ENCODE measurements at places on chromosomes 3 and 15. TPM values are rescaled to one million over a fixed set of nuclear protein-coding genes. Genes with fewer than 3 reads are reported as not detected.

GRCh38 chr3:123971406-123971805, 10.4 kb upstream of the CCDC14 start:
- no peak for DNase-seq

Gene DHFR2
- 5.3 TPM for total RNA-seq

DNA sequence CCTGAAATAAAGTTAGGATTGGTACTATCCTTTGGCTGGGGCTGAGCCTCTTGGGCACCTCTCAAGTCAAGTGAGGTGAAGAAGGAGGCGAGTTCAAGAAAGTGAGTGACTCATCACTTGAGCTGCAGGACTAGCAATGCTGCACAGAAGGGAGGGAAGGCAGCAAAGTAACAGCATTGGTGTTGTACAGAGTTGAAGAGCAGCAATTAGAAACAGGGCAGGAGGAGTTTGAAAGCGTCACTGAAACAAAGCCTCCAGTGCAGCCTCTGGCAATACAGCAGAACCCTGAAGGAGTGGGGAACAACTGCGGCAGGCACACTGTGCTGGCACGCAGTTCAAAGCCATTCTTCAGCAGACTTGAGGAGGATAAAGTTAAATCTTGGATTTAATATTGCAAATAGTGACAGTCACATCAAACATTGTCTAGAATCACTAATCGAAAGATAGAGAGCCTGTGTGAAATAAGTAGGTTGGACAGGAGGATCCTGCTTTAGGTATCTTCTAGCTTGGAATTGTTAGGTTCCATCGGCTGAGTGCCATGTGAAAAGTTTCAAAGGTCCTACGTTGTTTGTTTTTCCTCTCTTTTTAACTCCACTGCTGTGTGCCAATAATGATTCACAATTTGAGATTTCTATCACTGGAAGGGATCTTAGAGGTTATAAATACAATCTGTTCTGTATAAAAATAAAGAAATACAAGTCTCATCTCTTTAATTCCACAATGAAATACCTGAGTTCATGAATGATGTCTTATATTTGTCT, 479.8 kb downstream of the NAALADL2 start:
- no peak for DNase-seq

- peak; percentile 10 for DNase-seq
Observed at GRCh38 chr3:99637368-99638111, 854 bp upstream of the COL8A1 start.

DNA sequence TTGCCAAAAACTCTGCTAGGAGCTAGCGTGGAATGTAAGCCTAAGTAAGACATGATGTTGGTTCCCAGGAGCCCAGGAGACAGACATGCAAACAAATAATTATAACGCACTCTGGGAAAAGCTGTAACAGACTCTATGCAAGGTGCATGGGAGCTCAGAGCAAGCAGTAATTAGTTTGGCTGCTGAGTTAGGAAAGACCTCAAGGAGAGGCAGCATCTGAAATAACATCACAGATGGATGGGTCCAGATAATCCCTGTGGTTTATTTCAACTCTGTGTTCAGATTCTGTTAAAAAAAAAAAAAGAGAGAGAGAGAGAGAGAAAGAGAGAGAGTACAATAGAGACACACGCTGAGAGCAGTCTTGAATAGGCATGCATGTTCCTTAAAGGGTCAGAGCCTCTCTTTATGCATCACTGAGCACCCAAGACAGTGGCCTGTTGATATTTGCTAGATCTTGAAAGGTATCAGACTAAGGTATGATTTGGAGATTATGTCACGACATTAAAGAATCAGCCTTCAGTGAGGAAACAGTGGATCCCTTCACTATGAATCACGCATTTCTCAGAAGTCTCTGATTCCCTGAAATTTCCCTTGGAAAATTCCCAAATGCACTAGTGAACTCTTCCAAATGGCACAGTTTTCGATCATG, 124.4 kb upstream of the LIPC start:
- DNase-seq = no peak

- no peak for DNase-seq
Observed at GRCh38 chr15:46059921-46060594, 425.2 kb downstream of the SQOR start.

Gene TMCO5A
- total RNA-seq = not detected

Gene CASR
- not detected for total RNA-seq

Gene C15orf62
- 0.33 TPM for total RNA-seq

GRCh38 chr3:138544546-138544945, 49.5 kb downstream of the CEP70 start:
- no peak for DNase-seq

Data from activated naive CD4-positive, alpha-beta T cell treated with anti-CD3 and anti-CD28 coated beads for 36 hours (primary cell).